ENCODE measurements at places on chromosomes 12 and 14.

DNA sequence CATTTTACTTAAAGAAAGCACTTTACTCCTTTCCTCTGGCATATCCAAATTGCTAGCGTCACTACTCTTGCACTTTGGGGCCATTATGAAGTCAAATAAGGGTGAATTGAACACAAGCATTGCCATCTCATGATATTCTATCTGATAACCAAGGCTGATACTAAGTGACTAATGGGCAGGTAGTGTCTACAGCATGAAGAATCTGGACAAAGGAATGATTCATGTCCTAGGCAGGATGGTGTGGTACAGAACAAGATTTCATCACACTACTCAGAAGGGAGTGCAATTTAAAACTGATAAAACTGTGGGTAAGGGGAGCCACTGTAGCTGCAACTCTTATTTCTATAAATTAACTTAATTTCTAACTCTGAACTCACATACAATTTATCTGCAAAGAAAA is 7.7 kb upstream of the SLC6A15 start:
- DNase-seq: no peak

GRCh38 chr14:98871796-98872195 is 400.2 kb downstream of the BCL11B start:
- DNase-seq: peak; percentile 3

- no peak for DNase-seq
Measured at GRCh38 chr14:20743556-20743955, 2.1 kb upstream of the EDDM3A start.

- DNase-seq: no peak
Measured at GRCh38 chr14:22338381-22338780, 250.6 kb downstream of the DAD1 start.

GRCh38 chr14:104394409-104394851 is 185.1 kb upstream of the C14orf180 start:
- DNase-seq: no peak

DNA sequence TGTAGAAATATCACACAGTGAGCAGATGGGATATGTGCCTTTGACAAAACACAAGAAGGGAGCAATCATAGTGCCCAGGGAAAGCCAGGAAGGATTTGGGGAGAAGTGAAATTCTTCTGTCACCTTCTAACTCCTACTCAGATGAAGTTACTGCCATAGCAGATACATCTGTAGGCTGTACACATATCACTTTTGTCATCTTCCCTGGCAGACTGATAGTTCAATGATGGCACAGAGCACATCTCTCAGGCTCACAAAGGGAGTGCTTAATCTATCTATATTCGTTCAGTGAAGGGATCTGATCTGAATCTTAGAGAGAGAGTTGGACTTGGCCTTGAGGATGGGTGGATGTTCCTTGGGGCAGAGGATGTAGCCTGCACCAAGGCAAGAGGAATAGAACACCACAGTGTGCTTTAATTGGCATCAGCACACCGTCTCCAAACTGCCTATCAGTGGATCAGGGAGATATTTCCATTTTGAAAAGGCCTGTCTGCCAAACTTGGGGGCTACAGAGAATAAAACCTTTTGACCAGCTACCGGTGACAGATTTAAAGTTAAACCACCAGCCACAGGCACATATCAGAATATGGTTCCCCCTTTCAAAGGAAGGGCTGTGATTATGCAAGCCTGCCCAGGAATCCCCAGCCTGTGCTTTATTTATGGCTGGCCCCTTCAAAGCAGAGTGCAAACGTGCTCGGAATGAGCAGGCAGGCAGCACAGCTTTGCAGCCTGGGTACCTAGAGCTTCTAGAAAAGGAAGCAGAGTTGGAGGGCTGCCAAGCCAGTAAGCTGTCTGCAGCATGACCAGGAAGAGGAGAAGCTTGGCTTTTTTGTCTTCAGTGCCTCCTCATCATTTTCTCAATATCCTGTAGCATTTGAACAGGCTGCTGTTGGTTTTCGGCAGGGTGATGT is 165.5 kb upstream of the DYRK2 start:
- DNase-seq: peak; percentile 25

- no peak for DNase-seq
Measured at GRCh38 chr12:90262251-90262650, 553.6 kb upstream of the ATP2B1 start.

- no peak for DNase-seq
Measured at GRCh38 chr14:72679141-72679535, 214.8 kb downstream of the DPF3 start.

GRCh38 chr14:72876005-72876709 is 17.7 kb downstream of the DPF3 start:
- DNase-seq: no peak

DNA sequence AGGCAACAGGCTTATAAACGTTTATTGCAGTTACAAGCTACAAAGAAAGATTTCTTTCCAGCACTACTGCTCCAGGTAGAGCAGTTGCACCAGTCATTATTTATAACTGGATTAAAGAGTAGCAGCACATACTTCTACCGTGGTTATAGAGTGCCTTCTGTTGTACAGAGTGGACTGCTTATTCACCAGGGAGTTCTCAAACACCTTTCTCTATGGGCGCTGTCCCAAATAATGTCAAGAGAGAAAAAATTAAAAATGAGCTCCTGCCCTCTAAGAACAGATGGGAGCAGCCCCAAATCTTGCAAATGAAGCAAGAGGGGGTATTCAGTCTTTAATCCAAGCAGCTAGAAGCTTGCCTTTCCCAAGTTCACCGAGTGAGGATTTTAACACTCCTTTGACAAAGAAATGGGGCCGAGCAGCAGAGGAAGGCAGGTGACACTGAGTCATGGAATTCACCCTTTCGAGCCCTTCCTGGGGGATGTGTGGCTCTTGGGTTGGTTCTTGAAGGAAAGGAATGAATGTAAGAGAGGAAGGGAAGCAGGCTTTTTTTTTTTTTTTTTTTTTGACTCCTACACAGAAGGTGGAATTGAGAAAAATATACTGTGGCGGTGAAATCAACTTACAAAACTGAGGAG is 181.2 kb downstream of the PRKCH start:
- DNase-seq: no peak

DNA sequence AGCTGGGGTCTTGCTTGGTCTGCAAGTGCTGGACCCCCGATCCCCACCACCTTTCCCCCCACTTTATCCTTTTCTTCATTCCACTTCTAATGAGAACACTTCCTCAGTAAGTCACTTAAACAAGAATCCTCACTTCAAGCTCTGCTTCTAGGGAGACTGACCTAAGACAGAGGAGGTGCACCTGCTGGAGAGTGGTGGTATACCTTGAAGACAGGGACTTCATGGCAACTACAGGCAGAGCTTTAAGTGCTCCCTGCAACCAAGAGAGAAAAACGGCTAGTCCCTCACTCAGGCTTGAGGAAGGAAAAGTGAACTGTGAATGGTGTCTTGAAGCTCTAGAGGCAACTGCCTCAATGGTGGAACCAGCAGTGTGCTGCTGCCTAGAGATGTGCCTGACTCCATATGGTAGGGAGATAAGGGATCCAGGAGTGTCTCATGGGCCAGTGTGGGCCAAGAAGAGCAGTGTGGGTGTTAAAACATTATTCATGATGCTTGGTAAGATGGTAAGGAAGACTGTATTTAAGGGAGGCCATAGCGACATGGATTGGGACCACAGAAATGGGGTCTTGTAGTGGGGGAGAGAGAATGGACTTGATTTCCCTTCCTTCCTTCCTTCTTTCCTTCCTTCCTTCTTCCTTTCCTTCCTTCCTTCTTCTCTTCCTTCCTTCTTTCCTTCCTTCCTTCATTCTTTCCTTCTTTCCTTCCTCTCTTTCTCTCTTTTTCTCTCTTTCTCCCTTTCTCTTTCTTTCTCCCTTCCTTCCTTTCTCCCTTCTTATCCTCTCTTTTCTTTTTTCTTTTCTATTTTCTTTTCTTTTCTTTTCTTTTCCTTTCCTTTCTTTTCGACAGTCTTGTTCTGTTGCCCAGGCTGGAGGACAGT is 96.2 kb upstream of the NAP1L1 start:
- no peak for DNase-seq

DNA sequence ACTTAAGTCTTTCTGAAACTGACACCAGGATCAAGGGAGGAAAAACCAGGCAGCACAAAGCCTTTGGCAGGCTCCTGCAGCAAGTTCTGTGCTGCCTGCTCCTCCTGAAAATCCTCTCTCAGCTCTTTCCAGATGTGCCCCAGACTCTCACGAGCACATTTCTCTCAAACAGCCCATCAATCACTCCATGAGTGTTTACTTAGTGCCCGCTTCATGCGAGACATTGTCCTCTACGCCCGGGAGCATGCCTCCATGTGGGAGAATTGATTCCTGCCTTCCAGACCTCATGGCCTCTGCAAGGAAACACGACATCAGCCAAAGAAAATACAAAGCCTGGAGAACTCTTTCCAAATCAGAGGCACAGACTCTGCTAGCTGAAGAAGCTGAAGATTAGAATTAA is 46.5 kb upstream of the TSPAN11 start:
- DNase-seq: peak; percentile 33

DNA sequence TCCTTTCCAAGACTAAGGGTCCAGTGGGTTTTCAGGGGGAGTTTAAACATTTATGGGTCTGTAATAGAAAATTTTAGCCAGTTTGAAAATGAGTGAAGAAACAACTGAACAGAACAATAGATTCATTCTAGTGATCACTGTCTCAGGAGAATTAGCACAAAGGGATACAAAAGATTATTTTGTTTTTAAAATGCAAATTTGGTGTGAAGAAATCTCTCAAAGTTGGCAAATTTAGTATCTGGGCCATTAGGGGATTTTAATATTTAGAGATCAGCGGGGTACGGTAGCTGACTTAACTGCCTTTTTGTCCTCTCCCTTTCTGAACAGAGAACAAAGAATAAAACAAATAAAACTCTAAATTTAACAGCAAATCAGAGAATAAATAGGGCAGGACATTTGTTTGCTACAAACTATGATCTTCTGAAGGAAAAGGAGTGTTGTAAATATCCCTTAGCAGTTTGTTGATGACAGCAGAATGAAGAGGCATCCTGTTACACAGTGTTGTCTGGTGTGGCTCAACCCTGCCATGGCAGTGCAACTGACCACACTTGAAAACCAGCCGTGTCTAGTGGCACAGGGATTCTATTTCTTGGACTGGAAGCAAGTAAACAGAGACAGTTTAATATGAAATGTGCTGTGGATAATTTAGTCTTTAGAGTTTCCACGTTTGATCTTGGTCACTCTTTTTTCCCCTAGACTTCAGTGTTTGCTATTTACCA is 46.3 kb upstream of the LRTM2 start:
- DNase-seq: no peak

- DNase-seq: no peak
Measured at GRCh38 chr12:132265056-132265800, 64.2 kb downstream of the GALNT9 start.

GRCh38 chr12:110932046-110932445 is 11.7 kb upstream of the MYL2 start:
- DNase-seq: no peak

All from right renal pelvis (tissue), 4 donors.